Neural crest cell (in vitro differentiated cells): ENCODE measurements at places on chromosomes 3 and 15.

GRCh38 chr15:51180011-51180410, 85.3 kb upstream of the TNFAIP8L3 start:
- DNase-seq, result no peak
- no peak overlapping the region for H3K4me3 ChIP-seq
- H3K27ac ChIP-seq, result no peak overlapping the region
- H3K4me1 ChIP-seq, result peaks cover 7% of the 10 kb centered on the region
- H3K27me3 ChIP-seq, result no peaks in the 10 kb centered on the region

DNA sequence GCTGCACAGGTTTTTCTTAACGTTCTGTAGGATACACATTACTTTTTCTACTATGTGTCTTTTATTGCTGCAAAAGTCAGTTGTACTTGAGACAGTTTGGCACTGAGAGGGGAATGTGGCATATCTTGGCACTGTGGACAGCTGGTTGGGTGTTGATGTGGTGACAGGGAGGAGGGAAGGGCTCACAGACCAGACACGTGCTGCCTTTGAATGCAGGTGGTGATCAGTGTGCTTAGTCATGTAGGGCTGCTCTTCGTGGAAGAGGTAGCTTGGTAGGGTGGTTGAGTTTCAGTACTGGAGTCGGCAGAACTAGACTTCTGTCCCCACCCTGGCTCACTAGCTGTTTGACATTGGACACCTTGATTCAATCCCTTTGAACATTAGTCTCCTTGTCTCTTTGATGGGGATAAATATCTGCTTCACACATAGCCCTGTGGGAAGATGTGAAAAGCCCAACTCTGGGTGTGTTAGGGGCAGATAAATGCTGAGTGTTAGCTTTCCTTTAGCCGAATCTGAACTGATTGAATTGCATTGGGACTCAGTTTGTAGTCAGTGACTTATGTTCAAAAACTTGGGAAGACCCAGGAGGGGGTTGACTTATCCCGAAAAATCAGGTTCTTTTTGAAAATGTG, 108.4 kb downstream of the PTPRG start:
- DNase-seq, result no peak
- peaks cover 8% of the 10 kb centered on the region for H3K36me3 ChIP-seq
- peaks cover 28% of the 10 kb centered on the region for H3K4me1 ChIP-seq
- H3K27me3 ChIP-seq, result no peaks in the 10 kb centered on the region
- no peak overlapping the region for H3K4me3 ChIP-seq

DNA sequence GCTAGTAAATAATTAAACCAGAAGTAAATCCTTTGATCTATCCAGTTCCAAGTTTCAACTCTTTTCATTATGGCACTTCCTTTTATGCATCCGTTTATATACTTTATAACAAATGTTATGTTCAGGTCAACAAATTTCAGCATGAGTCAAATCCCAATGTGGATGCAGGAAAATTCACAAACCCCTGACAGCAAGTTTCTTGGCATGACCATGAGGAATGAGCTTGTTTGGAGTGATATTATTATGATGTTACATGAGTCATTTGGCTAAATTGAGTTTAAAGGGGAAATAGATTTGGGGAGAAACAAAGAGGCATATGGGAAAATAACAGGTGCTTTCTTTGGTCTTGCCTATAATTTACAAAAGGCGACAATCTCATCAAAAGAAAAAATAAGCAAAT, 32.1 kb upstream of the KCNMB2 start:
- H3K36me3 ChIP-seq, result no peaks in the 10 kb centered on the region
- H3K27ac ChIP-seq, result no peak overlapping the region
- H3K27me3 ChIP-seq, result no peaks in the 10 kb centered on the region
- H3K4me3 ChIP-seq, result no peak overlapping the region

GRCh38 chr3:168342946-168343850, 247.5 kb upstream of the GOLIM4 start:
- H3K27me3 ChIP-seq, result no peaks in the 10 kb centered on the region
- peaks cover 6% of the 10 kb centered on the region for H3K4me1 ChIP-seq
- H3K27ac ChIP-seq, result no peak overlapping the region
- DNase-seq, result no peak

GRCh38 chr15:45618813-45619212, 16.0 kb upstream of the SQOR start:
- H3K4me3 ChIP-seq, result no peak overlapping the region
- no peak overlapping the region for H3K27ac ChIP-seq
- peaks cover 4% of the 10 kb centered on the region for H3K36me3 ChIP-seq
- no peak for DNase-seq
- peaks cover 8% of the 10 kb centered on the region for H3K27me3 ChIP-seq

GRCh38 chr15:63703641-63704240, 106.6 kb downstream of the FBXL22 start:
- no peak for DNase-seq
- H3K4me3 ChIP-seq, result no peak overlapping the region
- H3K27me3 ChIP-seq, result no peaks in the 10 kb centered on the region
- peaks cover 5% of the 10 kb centered on the region for H3K4me1 ChIP-seq
- H3K36me3 ChIP-seq, result peaks cover under 1% of the 10 kb centered on the region
- no peak overlapping the region for H3K27ac ChIP-seq

DNA sequence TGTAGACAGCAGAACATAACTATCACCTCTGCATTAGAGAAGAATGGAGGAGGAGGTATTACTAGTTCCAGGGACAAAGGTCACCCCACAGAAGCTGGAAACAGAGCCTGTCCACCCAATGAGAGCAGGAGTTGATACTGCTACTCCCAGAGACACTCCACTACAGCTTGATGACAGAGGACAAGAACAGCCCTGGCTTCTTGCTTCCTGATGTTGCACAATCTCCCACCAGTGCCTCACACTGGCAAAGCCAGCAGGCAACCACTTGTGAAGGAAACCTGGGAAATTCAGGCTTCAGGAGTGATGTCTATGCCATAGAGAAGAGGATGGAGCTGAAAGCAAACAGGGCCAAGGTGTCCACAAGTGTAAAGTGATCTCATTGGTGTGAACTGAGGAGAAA, 78.0 kb upstream of the POU1F1 start:
- no peaks in the 10 kb centered on the region for H3K36me3 ChIP-seq
- peaks cover 9% of the 10 kb centered on the region for H3K4me1 ChIP-seq
- no peaks in the 10 kb centered on the region for H3K27me3 ChIP-seq
- DNase-seq, result no peak
- H3K4me3 ChIP-seq, result no peak overlapping the region

GRCh38 chr15:39799552-39800011, 16.9 kb upstream of the FSIP1 start:
- peaks cover 16% of the 10 kb centered on the region for H3K4me1 ChIP-seq
- H3K27me3 ChIP-seq, result no peaks in the 10 kb centered on the region
- H3K27ac ChIP-seq, result no peak overlapping the region

GRCh38 chr3:65886391-65886790, 152.3 kb downstream of the MAGI1 start:
- no peaks in the 10 kb centered on the region for H3K36me3 ChIP-seq
- H3K27ac ChIP-seq, result no peak overlapping the region
- peaks cover 4% of the 10 kb centered on the region for H3K27me3 ChIP-seq
- H3K4me3 ChIP-seq, result no peak overlapping the region
- H3K4me1 ChIP-seq, result peaks cover 9% of the 10 kb centered on the region

- no peak overlapping the region for H3K27ac ChIP-seq
- no peak overlapping the region for H3K4me3 ChIP-seq
- DNase-seq, result no peak
- H3K27me3 ChIP-seq, result peaks cover 30% of the 10 kb centered on the region
- no peaks in the 10 kb centered on the region for H3K36me3 ChIP-seq
Observed at GRCh38 chr3:159001711-159002110, 199.9 kb downstream of the MFSD1 start.

DNA sequence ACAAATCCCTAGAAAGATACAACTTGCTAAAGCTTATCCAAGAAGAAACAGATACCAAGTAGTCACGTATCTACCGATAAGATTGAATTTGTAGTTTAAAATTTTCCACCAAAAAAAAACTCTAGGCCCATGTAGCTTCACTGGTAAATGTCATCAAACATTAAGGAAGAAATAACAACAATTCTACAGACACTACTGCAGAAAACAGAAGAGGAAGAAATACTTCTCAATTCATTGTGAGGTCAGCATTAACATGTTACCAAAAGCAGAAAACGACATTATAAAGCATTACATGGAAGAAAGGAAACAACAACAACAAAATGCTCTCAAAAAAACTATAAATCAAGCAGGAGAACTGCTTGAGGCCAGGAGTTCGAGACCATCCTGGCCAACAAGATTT, 27.5 kb upstream of the TM4SF19 start:
- H3K27me3 ChIP-seq, result no peaks in the 10 kb centered on the region
- no peaks in the 10 kb centered on the region for H3K4me1 ChIP-seq
- H3K36me3 ChIP-seq, result peaks cover 12% of the 10 kb centered on the region
- no peak overlapping the region for H3K4me3 ChIP-seq
- no peak for DNase-seq
